Spinal cord (tissue), 10 donors: ENCODE measurements at places on chromosomes 2 and 18. TPM values are rescaled to one million over a fixed set of nuclear protein-coding genes. Genes with fewer than 3 reads are reported as not detected.

- H3K36me3 ChIP-seq, result no peaks in the 10 kb centered on the region
- peaks cover 32% of the 10 kb centered on the region for H3K4me1 ChIP-seq
- DNase-seq, result no peak
- no peak overlapping the region for H3K27ac ChIP-seq
- H3K27me3 ChIP-seq, result no peaks in the 10 kb centered on the region
These were observed 186.8 kb downstream of the BCL2 start for GRCh38 chr18:63132819-63133200.

DNA sequence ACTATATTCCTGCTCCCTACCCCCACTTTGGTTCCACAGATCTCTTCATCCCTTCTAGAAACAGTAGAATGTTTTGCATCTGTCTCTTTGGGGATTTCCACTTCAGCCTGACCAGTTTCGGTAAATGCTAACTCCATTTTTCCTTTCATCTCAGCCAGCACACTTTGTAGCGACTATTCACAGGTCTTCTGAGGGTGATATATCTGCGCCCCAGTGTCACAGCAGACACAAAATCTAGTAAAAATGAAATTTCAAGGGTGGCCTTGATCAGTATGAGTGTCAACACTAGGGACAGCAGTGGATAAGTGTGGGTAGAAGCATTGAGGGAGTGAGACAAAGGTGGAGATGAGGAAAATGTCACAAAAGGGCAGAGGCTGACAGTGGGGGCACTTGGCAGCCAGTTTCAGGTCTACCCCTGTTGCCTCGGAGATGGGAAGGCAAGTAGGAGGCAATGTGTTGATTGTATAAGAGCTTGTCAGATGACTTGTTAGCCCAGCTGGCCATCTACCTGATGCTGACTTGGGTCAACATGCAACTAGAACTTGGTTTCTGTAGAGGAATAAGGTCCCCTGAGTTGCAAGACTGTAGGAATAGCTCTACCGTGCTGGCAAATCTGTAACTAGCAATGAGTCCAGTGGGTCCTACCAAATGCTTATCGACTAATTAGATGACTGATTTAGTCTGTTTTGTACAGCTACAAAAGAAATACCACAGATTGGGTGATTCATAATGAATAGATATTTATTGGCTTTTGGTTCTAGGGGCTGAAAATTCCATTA is 60.7 kb downstream of the CXCR4 start:
- H3K36me3 ChIP-seq, result no peaks in the 10 kb centered on the region
- peaks cover 3% of the 10 kb centered on the region for H3K4me1 ChIP-seq
- no peaks in the 10 kb centered on the region for H3K27me3 ChIP-seq
- no peak overlapping the region for H3K4me3 ChIP-seq
- no peak for DNase-seq
- no peak overlapping the region for H3K27ac ChIP-seq

DNA sequence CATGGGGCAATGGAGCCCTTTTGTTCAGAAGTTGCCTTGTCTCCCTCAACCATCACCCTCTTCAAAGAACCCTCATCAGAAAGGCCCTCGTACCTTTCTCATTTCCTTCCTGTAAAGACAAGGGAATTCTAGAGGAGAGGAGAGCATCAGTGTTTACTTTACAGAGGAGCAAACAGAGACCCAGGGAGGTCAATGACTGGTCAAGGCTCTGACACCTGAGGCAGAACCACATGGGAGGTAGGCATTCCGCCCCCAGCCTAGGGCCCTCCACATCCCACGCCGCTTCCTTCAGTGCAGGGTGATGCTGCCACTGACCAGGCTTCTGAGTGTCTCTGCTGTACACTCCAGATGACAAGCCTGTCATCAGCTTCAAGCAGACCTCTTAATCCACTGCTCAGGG is 104.7 kb downstream of the NRP2 start:
- H3K4me3 ChIP-seq, result no peak overlapping the region
- no peaks in the 10 kb centered on the region for H3K36me3 ChIP-seq
- no peaks in the 10 kb centered on the region for H3K27me3 ChIP-seq
- no peak overlapping the region for H3K27ac ChIP-seq

DNA sequence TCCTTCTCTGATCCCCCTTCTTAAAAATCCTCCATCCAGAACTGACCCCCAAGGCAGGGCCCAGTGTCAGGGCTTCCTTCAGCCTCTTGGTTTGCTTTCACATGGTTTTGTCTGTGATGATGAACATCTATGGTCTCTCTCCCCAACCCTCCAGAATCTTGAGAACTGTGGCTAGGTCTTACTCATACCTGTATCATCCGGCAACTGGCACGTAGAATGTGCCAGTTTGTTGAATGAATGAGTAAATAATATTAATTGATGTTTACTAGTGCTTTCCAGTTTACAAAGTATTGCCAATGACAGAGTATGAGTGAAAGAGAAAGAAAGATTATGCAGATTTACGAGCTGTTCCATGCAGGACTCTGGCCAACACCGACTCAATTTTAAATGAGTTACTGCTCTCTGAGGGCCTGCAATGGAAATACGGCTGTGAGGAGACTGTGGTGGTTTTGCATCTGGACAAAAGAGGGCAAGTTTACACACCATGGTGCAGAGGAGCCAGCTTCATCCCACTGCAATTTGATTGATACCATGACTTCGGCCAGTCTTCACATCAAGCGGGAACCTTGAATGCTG is 29.9 kb upstream of the TRIB2 start:
- H3K4me3 ChIP-seq, result no peak overlapping the region
- H3K4me1 ChIP-seq, result peaks cover 3% of the 10 kb centered on the region

GRCh38 chr2:144849612-144850011 is 329.7 kb upstream of the ZEB2 start:
- no peaks in the 10 kb centered on the region for H3K36me3 ChIP-seq
- peaks cover 3% of the 10 kb centered on the region for H3K4me1 ChIP-seq
- no peak overlapping the region for H3K27ac ChIP-seq
- no peak for DNase-seq
- no peaks in the 10 kb centered on the region for H3K27me3 ChIP-seq
- H3K4me3 ChIP-seq, result no peak overlapping the region

GRCh38 chr2:641872-642815 is 35.1 kb downstream of the TMEM18 start:
- no peaks in the 10 kb centered on the region for H3K27me3 ChIP-seq
- H3K36me3 ChIP-seq, result no peaks in the 10 kb centered on the region
- no peaks in the 10 kb centered on the region for H3K4me1 ChIP-seq
- no peak overlapping the region for H3K27ac ChIP-seq
- no peak for DNase-seq
- no peak overlapping the region for H3K4me3 ChIP-seq

The NOSTRIN gene
- total RNA-seq, result 20.4 TPM

The SIX3 gene
- total RNA-seq, result not detected
